ENCODE measurements at places on chromosomes 2 and 18. TPM values are rescaled to one million over a fixed set of nuclear protein-coding genes. Genes with fewer than 3 reads are reported as not detected.

- no peak for DNase-seq
These were observed 273.1 kb downstream of the NAPG start for GRCh38 chr18:10798727-10799550.

DNA sequence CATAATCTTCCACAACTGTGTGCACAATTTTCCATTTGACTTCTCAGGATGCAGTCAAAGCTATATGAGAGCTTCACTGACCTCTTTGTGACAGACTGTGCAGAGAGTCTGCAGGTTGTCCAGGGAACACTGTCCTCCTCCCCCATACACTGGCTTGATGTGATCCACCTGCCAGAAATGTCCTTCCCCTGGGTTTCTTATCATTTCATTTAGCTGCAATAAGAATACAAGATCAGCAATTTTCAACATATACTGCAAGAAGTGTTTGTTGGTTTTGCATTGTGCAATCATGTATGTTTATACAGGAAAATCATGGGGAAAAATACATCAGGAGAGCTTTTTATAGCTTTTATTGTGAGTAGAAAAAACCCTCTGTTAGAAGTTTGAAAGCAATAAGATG, 150.7 kb downstream of the RAB3GAP1 start:
- DNase-seq = no peak

DNA sequence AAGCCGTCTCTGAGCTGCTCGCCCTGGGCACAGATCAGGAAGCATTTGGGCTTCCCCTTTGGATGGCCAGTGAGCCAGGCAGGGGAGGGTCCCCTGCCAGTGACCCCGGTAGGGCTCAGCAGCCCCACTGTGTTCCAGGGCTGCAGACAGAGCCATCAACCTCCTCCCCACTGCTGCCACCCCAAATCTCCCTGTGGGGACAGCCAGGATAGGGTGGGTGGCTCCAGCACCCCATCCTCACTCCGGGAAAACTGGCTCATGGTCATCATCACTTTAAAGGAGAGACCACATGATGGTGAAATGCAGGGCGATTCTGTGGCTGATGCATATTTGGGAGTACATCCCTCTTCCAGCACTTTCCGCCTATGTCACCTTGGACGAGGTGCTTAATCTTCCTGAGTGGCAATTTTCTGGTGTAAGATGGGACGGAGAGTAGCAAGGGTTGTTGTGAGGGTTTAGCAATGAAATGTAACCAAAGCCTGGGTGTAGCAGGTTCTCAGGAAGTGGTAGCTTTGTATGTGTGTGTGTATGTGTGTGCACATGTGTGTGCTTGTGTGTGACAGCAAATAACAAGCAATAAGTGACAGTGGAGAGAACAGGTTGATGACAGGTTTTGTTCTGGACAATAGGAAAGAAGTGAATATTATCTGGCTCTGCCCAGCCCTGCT, 61.8 kb downstream of the ACAA2 start:
- DNase-seq = no peak

DNA sequence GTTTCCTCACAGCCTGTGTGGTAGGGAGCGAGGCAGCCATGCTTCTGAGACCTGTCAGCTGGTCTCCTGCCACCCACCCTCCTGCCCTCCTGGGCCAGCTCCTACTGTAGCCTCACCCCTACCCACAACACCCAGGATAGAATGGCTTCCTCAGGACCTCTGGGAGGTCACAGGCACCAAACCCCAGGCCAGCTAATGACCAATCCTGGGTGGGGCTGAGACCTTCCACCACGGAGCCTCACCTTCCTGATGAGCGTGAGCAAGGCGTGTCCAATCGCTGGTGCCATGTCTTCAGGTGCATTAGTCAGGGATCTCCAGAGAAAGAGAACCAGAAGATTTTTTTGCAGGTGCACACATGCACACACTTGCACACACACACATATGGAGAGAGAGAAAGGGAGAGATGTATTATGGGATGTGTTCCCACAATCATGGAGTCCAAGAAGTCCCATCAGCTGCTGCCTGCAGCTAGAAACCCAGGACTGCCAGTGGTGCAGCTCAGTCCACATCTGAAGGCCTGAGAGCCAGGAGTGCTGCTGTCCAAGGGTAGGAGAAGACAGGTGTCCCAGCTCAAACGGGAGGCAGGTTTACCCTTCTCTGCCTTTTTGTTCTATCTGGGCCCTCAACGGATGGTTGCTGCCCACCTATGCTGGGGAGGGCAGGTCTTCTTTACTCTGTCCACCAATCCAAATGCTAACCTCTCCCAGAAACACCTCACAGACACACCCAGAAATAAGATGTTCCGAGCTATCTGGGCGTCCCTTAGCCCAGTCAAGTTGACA, 70.4 kb upstream of the HDAC4 start:
- DNase-seq = no peak

The REG3G gene
- total RNA-seq = not detected
